ENCODE measurements at places on chromosomes 4 and X.
A peak's percentile ranks its signal among the peaks of the same experiment; 100 is the strongest.

GRCh38 chr4:88938138-88938537 is 118.8 kb downstream of the FAM13A start:
- DNase-seq = no peak

GRCh38 chrX:41332408-41333002 is 1.5 kb upstream of the DDX3X start:
- no peak for DNase-seq

DNA sequence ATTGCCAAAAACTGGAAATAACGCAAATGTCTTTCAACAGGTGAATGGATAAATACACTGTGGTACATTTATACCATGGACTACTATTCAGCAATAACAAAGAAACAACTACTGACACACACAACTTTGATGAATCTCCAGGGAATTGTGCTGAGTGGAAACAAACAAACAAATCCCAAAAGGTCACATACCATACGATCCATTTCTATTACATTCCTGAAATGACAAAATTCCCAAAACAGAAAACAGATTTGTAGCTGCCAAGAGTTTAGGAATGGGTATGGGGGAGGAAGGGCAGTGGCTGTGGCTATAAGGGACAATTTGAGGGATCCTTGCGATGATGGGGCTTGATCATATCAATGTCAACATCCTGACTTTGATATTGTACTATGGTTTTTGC is 2.5 kb downstream of the ZNF182 start:
- DNase-seq = no peak

GRCh38 chr4:71867598-71867997 is 83.7 kb upstream of the GC start:
- DNase-seq = no peak

DNA sequence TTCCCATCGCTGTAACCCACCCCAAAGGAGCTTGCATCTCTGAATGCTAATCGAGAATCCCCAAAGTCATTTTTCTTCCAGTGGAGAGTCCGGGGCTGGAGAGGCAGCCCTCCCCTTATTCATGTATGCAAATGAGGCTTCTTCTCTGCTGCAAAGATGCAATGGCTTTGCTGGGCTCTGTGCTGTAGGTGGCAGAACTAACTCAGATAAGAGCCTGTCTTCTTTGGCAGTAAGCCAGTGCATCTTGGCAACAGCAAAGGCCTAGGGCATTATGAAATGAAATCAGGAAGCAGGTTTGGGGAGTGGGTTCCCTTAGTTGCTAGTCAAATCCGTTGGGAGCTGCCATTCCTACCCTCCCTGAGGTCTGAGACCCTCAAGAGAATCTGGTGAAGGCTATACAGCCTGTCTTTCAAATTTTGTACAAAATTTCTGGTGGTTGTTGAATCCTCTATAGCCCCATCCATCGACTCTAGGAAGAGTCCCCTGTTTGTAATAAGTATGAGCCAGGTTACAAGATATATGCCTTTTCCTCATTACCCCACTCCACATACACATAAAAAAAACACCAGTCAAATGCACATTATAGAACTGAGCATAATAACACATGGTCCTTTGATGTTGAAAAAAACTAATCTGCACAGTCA is 290.6 kb upstream of the TAPT1 start:
- DNase-seq = no peak

DNA sequence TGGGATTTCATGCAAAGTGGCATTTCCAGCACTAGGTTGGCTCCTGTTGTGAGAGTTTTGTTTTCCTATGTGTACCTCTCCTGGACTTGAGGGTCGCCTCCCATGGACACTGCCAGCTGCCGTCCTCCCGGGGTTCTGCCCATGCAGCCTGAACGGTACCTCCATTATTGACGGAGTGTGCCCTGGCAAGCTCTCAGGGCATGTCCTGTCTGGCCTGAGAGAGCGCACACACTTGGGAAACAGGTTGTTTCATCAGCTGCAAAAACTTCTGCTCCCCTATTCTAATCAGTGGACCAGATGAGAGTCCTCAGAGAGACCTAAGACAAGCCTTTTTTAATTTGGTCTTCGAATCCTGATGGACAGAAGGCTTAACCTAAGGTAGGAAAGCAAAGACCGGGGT is 56.6 kb upstream of the HOPX start:
- DNase-seq = no peak

GRCh38 chr4:176794651-176795050 is 1.9 kb upstream of the VEGFC start:
- DNase-seq = no peak

DNA sequence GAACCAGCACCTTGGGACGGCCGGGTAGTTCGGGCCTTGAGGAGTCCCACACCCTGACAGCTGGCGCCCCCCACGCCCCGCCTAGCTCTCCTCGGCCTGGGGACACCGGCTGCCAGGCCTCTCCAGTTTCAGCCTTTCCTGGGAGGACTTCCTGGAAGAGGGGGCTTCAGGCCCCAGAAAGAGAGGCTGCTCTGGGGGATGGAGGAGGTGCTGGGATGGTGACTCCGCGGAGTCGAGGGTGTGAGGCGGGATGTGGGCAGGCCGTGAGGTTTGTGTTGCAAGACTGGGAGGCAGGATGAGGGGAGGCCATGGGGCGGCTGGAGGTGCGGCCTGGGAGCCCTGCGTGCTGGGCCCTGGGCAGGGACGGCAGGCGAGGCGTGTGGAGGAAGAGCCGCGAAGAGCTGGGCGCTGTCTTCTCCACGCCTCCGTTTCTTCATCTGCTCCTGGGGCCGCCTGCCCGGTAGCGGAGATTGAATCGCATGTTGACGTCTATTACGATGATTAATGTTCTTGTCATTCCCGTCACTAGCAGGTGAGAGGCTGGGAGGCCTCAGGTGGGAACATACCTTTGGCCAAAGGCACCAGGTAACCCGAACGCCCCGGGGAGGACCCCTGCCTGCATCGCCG is 918 bp upstream of the FGFRL1 start:
- peak; percentile 85 for DNase-seq

DNA sequence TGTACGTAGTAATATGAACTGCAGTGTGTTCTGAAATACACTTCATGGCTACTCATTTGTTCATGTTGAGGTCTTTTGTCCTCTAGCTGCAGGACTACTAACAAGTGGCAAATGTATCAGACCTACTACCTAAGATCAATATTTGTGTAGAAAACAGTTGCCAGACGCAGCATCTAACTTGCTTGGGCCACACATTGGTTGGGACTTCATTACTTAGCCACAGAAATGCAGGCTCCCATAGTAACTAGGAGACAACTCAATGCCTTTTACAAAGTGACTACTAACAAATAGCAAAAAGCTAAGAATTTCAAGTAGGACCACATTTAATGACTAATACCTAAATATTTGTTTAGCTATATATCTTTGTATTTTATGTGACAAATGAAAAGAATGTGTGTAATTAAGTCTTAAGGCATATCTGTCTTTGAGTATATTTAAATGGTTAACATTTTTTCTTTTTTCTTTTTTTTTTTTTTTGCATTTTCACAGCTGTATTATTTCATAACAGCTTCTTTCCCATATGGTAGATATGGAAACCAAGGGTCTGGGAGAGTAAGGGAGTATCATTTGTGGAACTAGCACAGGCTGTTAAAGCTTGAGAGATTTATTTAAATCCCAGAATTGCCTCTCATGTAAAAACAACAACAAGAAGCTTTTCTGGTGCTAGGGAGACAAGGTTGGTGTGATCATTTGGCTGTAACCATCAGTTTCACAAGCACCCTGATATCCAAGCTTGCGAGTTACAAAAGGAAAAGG is 2.7 kb downstream of the CT47C1 start:
- DNase-seq = no peak

- DNase-seq = no peak
Measured at GRCh38 chrX:43666311-43666912, 10.3 kb downstream of the MAOA start.

DNA sequence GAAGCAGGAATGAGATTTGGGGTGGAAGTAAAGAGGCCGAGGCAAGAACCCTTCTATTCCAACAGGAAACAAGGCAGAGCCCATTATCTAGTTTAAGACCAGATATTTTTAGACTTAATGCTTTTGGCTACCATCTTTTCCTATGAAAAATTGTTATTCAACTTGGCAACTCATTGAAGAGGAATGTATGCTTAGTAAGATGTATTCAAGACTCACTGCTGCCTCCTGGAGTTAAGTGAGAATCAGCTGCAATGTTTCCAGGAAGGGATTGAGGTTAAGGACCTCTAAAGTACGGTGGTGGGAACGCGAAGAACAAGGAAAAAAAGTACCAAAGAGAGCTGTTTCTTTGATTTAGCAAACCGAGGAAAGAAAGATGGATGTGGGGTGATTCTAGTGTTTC is 89.1 kb downstream of the RAPGEF2 start:
- DNase-seq = no peak

All from activated CD8-positive, alpha-beta memory T cell treated with anti-CD3 and anti-CD28 coated beads for 24 hours (primary cell).